DND-41 (cell line): ENCODE measurements at places on chromosomes 2 and 18.

GRCh38 chr2:239917125-239917956 is 107.8 kb downstream of the NDUFA10 start:
- DNase-seq, result no peak

DNA sequence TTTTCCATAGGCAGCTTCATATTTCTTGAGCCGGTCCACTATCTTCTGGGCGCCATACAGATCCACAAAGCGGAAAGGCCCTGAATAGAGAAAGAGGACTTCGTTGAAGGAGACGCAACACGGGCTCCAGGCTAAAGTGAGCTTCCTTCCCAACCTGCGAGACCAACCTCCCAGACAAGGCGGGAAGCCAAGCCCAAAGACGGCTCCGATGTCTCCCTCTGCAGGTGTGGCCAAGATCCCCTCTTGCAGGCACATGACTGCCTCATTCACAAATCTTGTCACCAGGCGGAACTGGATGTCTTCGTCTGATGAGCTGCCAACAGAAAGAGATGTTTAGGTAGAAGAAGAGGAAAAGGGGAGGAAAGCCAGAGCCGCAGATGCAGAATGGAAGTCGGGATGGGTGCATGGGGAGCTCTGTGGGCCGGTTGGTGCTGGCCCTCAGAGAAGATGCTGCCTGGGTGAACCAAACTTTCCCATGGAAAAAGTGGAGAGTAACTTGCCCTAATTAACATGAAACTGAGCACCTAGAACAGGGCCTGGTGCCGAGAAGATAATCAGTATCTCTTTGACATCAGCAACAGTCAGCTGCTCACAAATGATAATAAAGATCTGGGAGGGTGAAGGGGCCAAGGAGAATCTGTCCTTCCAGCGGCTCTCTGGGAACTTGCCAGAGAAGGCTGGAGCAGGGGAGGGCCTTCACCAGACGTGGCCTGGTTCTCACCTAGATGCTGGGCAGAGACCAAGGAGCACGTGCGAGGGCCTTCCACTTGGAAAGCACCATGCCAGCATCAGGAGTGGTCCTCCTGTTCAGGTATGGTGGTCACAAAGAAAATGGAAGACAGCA is 18.6 kb downstream of the GAREM2 start:
- no peak for DNase-seq

DNA sequence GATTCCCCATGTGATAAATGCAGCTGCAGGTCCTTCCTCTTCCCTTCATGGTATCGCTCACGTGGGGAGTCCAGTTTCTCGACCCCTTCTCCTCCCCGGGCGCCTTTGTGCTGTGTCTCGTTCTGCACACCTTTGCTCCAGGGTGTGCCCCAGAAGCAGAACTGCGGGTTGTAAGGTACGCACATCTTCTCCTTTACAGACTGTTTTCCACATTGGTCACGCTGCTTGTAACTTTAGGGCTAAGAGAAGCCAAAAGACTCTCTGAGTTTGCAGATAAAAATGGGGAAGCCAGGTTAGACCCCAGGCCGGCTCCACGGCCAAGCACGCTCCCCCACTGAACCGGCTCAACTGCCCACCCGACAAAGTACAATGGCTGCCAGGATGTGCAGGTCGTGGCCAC is 45.9 kb upstream of the TFCP2L1 start:
- DNase-seq, result no peak

- DNase-seq, result no peak
Measured at GRCh38 chr18:36862182-36862581, 33.3 kb downstream of the KIAA1328 start.

DNA sequence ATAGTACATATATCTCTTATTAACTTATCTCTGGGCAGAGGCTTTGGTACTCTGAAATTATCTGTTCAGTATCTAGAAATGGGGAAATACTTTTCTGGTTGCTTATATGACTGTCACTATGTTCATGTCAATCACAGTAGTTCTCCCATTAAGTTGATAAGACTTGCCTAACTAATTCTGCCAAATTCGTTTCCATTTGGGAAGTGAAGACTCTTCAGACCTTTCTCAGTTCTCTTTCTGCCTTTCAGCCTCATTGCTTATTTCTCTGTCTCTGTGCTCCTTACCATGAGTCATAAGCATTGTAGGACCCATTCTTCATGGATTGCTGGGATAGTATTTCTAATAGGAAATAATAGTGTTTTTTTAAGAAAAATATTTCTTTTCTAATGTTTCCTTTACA is 113.5 kb downstream of the PHLPP1 start:
- no peak for DNase-seq

DNA sequence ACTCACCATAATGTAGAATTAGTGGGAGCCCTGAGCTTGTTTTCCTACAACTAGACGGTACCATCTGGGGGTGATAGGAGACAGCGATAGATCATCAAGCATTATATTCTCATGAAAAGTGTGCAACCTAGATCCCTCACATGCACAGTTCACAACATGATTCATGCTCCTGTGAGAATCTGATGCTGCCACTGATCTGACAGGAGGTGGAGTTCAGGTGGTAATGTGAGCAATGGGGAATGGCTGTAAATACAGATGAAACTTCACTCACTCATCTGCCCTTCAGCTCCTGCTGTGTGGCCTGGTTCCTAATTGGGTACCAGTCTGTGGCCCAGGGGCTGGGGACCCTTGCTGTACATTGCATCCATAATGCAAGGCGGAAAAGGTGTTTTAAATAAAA is 60.7 kb downstream of the USP34 start:
- no peak for DNase-seq

DNA sequence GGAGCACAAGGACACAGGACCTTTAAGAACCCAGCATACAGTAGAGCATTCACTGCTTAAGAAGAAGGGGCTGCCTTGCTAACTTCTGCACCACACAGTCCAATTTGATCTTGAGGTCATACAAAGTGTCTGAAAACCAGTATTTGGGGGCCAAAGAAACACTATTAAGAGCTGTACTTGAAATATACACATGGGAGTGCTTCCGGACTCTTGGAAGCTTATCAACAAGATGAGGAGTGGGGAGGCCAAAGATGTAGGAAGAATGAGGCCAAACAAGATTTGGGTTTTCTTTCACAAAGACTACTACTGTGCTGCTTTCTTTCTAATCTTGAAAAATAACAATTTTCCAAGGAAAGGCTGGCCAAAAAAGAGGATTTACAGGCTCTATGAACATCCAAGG is 24.8 kb upstream of the MALL start:
- DNase-seq, result no peak

DNA sequence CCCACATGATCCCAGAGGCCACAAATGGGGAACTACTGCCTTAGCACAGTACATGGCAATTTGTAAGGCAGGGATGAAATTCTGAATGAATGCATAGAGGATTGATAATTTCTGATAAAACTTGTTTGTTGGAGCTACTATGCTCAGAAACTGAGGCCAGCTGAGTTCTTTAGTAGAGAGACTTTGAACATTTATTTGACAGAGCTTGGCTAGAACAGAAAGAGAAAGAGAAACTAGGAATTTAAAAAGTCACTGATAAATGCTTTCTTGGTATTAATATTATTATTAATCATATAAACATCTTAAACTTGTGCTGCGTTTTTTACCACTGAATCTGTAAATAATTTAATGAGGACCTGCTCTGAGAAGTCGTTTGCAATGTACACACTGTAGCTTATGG is 923.7 kb upstream of the CNTNAP5 start:
- no peak for DNase-seq

GRCh38 chr2:239675826-239676715 is 275.3 kb upstream of the HDAC4 start:
- no peak for DNase-seq

DNA sequence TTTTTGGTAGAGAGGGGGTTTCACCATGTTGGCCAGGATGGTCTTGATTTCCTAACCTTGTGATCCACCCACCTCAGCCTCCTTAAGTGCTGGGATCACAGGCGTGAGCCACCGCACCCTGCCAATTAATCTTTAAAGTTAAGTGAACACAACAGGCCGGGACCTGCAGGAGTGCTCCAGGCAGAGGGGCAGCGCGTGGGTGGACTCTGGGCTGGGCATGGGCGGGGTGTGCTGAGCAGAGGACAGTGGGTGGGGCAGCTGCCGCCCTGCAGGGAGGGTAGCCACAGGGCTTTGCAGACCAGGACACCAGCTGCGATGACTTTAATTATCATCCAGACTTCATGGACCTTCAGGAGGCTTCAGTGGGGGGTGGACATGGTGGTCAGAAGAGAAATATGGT is 8.8 kb upstream of the GPR148 start:
- no peak for DNase-seq

DNA sequence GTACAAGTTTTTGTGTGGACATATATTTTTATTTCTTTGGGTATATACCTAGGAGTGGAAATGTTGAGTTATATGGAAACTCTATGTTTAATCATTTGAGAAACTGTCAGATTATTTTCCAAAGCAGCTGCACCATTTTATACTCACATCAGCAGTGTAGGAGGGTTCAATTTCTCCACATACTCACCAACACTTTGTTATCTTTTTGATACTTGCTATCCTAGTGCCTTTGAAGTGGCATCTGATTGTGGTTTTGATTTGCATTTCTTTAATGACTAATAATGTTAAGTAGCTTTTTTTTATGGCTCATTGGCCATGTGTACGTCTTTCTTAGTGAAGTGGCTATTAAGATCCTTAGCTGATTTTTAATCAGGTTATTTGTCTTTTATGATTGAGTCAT is 64.7 kb upstream of the SLC8A1 start:
- DNase-seq, result no peak

DNA sequence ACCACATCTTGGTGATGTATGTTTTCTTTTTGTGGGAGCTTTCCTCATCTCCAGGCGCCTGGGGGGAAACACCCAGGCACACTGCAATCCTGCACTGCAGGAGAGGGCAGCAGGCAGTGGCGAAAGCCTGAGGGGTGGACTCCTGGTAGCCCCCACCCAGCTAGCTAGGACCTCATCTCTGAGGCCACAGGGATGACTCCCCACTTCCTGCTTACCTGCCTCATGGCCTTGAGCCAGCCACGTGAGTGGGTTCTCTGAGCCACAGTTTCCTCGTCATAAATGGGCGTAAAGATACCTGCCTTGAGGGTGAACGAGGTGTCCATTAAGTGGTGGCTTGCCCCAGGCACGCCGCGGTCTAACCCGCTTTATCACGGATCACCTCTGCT is 19.1 kb downstream of the TRAF3IP1 start:
- no peak for DNase-seq

GRCh38 chr2:238900511-238900910 is 52.6 kb downstream of the TWIST2 start:
- DNase-seq, result no peak

GRCh38 chr2:217832115-217832514 is 170.7 kb downstream of the TNS1 start:
- DNase-seq, result no peak

GRCh38 chr2:237290261-237290660 is 123.7 kb downstream of the COL6A3 start:
- no peak for DNase-seq

DNA sequence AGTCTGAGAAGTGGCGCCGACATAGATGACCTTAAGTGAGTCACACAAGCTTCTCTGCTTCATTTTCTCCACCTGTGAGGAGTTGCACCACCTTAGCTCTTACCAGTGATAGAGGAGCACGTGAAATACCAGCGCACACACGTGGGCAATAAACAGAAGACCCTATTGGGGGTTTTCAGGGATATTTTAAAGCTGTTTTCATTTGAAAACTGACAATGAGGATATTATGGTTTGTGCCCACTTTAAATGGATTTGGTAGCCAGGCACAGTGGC is 47.3 kb upstream of the FZD7 start:
- no peak for DNase-seq

DNA sequence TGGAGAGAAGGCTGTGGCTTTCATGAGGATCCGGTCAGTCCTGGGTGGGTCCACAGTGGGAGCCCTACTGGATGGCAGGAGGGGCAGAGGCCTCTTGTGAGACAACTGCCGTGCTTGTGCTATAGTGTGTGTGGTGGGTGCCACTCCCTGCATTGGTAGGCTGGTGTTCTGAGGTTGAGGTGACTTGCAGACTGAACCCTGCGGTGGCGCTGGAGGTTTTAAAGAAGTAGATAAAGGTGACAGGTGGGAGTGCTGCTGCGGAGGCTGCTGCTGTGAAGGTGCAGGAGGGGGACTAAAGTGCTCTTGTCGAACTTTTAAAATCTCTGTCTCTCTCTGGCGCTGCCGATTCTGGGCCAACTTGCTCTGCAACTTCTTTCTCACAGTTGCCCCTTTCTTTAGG is 29.7 kb downstream of the INO80D start:
- no peak for DNase-seq

GRCh38 chr2:148533685-148534084 is 110.9 kb upstream of the EPC2 start:
- DNase-seq, result no peak

DNA sequence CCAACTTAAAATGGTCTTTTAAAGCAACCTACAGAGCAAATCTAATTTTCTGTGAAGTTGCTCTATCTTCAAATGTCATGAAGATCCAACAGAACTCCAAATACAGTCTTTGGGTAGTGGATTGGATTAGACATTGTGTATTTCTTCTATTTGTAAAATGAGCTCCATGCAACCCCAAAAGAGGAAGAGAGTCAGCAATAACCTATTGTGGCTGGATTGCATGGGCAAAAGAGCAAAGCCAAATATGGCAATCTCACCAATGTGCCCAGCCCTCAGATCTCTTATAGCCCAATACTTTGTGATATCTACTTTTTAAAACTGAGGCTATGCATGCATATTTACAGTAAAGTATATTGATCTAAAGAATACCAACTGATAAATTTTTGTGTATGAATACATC is 146.3 kb downstream of the TXNL1 start:
- DNase-seq, result no peak

DNA sequence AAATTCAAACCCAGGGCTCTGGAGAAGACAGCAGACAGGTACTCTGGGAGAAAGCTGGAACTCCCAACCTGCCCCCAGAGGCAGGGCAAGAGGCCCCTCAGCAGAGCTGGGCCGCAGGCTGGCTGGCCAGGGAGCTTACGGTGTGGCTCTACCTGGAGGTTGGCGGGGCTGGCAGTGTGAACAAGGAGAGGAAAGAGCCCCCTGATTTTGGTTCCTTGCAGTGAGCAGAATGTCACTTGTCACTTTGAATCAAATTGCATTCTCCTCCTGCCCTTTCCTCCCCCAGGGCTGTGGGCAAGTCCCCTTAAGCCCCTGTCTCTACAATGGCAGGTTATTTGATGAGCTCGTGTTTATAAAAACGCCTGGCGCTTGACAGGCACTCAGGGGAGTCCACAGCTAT is 32.6 kb downstream of the MYO7B start:
- no peak for DNase-seq

- no peak for DNase-seq
Measured at GRCh38 chr2:158473719-158474392, 17.1 kb downstream of the PKP4 start.
